Effector memory CD4-positive, alpha-beta T cell (primary cell): ENCODE measurements at places on chromosomes 3 and 15.
A peak's percentile ranks its signal among the peaks of the same experiment; 100 is the strongest.

DNA sequence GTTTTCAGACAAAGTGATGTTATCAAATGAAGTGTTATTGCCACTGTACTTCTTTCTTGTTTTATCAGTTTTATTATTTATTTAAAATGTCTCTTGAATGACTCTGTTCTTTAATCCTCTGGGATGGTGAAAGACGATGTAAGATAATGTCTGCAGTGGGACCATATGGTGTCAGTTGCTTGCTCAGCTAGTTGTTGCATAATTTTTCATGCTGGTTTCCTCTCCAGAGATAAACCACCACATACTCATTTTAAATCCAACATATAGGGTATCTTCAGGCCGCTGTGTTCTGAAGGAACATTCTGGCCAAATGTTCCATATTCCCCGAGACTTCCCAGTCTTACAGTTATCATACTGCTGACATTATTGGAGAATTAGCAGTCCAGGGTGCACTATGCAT is 75.9 kb downstream of the GABRG3 start:
- H3K27me3 ChIP-seq: no peaks in the 10 kb centered on the region
- H3K27ac ChIP-seq: no peak overlapping the region
- H3K36me3 ChIP-seq: no peaks in the 10 kb centered on the region
- no peaks in the 10 kb centered on the region for H3K4me1 ChIP-seq
- no peak overlapping the region for H3K4me3 ChIP-seq
- no peak for DNase-seq

- no peaks in the 10 kb centered on the region for H3K27me3 ChIP-seq
- H3K36me3 ChIP-seq: no peaks in the 10 kb centered on the region
- H3K4me3 ChIP-seq: no peak overlapping the region
- H3K27ac ChIP-seq: no peak overlapping the region
Observed at GRCh38 chr3:150355574-150355973, 52.5 kb upstream of the TSC22D2 start.

GRCh38 chr3:13843351-13843750 is 36.5 kb downstream of the WNT7A start:
- no peak overlapping the region for H3K4me3 ChIP-seq
- peaks cover 4% of the 10 kb centered on the region for H3K4me1 ChIP-seq
- H3K27me3 ChIP-seq: no peaks in the 10 kb centered on the region

DNA sequence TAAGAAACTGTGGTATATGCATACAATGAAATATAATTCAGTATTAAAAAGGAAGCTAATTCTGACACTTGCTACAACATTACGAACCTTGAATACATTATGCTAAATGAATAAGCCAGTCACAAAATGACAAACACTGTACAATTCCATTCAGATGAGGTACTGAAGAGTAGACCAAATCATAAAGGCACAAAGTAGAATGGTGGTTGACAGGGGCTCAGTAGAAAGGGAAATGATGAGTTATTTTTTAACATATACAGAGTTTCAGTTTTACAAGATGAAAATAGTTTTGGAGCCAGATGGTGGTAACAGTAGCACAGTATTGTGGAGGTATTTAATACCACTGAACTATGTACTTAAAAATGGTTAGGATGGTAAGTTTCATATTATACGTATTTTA is 254.6 kb upstream of the RBMS3 start:
- no peaks in the 10 kb centered on the region for H3K36me3 ChIP-seq
- no peak for DNase-seq
- no peaks in the 10 kb centered on the region for H3K4me1 ChIP-seq
- H3K27ac ChIP-seq: no peak overlapping the region
- H3K27me3 ChIP-seq: no peaks in the 10 kb centered on the region

DNA sequence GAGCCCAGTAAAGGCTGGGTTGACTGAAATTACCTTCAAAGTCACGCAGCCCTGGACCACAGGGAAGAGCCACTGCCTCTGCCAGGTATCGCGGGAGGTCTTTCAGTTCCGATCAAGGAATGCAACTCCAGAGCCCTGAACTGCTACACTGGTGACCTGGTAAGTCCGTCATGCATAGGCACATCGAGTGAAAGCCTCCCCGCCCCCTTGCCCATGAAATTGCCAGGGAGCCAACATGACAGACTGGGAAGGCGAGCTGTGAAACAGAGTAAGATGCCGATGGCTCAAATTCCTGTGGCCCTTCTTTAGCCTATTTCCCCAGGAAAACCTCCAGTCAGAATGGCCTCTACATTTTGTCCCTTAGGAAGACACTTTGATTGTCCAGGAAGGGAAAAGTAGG is 2.3 kb upstream of the GP5 start:
- peaks cover 18% of the 10 kb centered on the region for H3K4me1 ChIP-seq
- peaks cover 2% of the 10 kb centered on the region for H3K27me3 ChIP-seq
- no peaks in the 10 kb centered on the region for H3K36me3 ChIP-seq

DNA sequence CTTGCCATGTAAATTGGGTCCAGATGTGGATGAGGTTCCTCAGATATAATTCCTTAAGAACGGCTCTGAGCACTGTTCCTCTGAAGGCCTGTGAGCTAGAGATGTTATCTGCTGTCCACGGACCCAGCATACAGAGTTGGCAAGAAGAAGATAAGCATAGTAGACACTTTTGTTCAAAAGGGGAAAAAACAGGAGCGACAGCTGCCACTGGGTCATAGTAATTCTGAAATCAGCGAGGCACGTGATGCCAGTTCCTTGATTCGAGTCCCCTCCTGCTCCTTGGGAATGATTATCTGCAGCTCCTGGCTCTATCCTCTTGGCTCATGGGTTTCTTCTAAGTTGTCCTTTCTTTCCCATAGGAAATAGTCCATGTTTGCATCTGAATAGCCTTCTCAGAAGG is 2.5 kb upstream of the RAB7A start:
- H3K27me3 ChIP-seq: no peaks in the 10 kb centered on the region
- H3K36me3 ChIP-seq: no peaks in the 10 kb centered on the region
- H3K4me1 ChIP-seq: peaks cover 14% of the 10 kb centered on the region
- no peak overlapping the region for H3K4me3 ChIP-seq
- DNase-seq: no peak

- H3K4me1 ChIP-seq: no peaks in the 10 kb centered on the region
- peaks cover 5% of the 10 kb centered on the region for H3K36me3 ChIP-seq
- H3K27ac ChIP-seq: no peak overlapping the region
- H3K4me3 ChIP-seq: no peak overlapping the region
Observed at GRCh38 chr3:66437341-66437929, 63.4 kb downstream of the LRIG1 start.

- no peaks in the 10 kb centered on the region for H3K4me1 ChIP-seq
- no peak for DNase-seq
- no peak overlapping the region for H3K4me3 ChIP-seq
- no peak overlapping the region for H3K27ac ChIP-seq
Observed at GRCh38 chr15:79339588-79340314, 28.8 kb downstream of the TMED3 start.

DNA sequence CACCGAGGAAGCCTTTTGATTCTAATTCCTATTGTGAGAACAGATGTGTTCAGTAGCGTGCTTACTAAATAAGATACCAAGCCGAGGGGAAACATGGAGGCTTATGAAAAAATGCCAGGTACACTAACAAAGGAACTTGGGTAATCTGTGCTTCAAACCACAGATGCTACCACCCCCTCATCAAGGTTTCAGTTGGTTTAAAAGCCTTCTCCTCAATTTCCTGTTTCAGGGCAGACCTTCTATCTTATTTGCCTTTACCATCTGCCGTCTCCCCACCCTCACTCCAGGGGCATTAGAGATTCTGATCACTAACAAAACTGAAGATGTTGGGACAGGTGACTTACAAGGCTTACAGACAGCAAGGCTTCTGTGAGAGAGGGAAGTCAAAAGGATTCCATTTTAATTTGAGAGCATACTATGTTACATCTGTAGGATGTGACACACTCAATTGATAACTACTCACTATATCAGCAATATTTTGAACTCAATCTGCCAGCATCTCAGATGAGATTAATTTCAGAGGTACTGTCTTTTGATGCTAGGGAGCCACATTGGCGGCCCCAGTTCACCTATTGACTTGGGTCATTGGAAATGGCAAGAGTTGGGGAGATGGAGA is 60.6 kb upstream of the PLCL2 start:
- peak overlapping the region; percentile 15 for H3K4me3 ChIP-seq
- H3K4me1 ChIP-seq: peaks cover 15% of the 10 kb centered on the region
- no peaks in the 10 kb centered on the region for H3K36me3 ChIP-seq
- DNase-seq: no peak
- no peaks in the 10 kb centered on the region for H3K27me3 ChIP-seq
